ENCODE measurements at places on chromosomes 3 and 15.

DNA sequence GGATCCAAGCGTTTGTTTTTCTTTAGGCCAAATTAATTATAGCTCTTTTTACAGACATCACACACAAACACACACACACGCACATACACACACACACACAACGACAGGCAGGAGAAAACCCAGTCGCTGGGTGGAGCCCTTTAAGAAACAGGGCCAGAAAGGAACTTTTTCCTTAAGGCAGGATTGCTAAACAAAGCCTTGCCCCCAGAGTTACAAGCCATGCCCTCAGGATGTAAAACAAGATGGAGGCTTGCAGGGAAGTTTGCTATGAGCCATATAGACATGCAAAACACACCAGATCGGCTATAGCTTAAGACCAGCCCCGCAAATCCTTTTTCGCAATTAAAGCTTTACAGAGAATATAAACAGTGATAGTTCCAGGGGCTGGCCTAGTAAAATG lies 16.3 kb upstream of the IQCF2 start:
- no peak for DNase-seq

GRCh38 chr15:88538972-88539371 lies 7.5 kb downstream of the DET1 start:
- DNase-seq = no peak

GRCh38 chr3:128486681-128487537 lies 6.1 kb downstream of the GATA2 start:
- DNase-seq = peak; percentile 51

- DNase-seq = no peak
Observed at GRCh38 chr15:39752246-39752645, 30.4 kb downstream of the FSIP1 start.

DNA sequence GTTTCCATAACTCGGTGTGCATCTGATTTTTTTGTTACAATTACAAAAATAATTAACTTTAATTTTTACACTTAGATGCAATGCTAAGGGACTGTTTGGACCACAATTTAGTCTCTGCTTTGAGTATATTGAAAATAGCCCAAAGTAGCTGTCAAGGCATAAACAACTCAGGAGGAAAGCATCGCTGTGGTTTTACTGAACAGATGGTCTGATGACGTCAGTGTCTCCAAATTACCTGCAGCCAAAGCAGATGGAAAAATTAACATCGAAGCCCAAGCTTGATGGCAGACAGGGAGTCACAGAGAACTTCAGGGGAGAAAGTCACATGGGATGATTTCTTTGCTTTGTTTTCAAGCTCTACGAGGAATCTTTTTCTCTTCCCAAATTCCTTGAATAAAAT lies 83.1 kb upstream of the PLCL2 start:
- DNase-seq = no peak

DNA sequence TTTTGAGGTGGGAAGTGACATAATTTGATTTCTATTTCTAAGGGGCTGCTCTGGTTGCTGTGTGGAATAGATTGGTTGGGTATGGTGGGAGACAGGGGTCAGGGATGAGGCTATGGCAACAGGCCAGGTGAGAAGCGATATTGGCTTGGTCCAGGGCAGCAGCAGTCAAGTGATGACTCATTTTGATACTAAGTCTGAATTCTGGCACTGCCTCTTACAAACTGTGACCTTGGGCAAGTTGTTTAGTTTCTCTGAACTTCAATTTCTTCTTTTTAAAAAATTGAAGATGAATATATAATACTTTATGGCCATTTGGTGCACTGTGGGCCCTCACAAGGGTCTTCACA lies 40.4 kb upstream of the CLSTN2 start:
- DNase-seq = peak; percentile 63

- DNase-seq = no peak
Observed at GRCh38 chr3:61429106-61429505, 132.3 kb upstream of the PTPRG start.

GRCh38 chr3:24514119-24514518 lies 19.5 kb upstream of the THRB start:
- no peak for DNase-seq

DNA sequence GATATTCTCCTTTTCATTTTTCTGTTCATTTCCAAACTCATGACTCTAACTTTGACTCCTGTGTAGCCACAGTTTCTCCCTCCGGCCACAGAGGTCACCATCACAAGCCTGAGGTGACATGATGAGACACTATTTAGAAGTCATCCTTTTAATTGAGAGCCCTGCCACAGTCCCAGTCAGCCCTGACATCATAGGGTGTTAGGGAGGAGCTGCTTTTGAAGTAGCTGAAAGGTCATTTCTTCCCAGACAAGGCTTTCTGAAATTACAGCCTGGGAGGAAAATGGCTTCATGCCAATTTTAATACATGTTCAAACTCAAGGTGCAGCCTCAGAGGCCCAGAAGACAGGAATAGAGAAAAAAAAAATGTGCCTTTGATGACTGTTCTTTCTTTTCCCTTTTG lies 532.8 kb upstream of the TGFBR2 start:
- no peak for DNase-seq

DNA sequence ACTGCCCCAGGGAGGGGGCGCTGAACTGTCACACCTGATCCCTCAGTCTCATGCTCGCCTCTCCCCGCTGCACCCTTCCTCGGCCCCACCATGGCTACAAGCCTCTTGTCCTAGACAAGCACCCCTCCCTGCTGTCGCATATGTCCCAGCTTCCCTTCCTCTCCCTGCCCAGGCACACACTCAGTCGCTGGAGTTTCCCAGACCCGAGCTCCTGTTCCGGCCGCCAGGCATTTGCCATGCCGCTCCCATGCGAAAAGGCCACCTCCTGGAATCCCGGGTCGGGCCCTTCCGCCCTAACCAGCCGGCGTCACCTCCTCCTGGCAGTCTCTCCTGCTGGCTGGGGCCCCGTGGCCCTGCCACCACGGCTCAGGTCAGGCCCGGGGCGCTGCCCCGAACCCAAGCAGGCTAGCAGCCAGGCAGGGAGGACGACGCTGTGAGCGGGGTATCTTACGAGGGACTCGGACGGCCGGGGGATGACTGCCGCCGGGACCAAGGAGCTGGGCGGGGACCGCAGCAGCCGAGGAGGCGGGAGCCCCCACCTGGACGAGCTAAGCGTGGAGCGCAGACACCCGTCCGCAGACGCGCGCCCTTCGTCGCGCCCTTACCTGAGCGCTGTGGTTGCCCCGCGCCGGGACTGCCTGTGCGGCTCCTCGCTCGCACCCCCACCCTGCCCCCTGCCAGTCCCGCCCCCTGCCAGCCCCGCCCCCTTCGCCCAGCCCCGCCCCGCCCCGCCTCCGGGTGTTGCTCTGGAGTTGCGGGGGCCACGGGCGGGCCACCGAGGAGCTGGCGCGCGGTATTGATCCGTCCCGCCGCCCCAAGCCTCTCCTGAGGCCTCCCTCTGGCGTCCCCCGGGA lies at the start of gene ALS2CL:
Gene ALS2CL, minus strand, starts transcription at position 642 of the 854 bp plus-strand sequence. CDS start 4,239 bp downstream, outside the sequence.
- DNase-seq = peak; percentile 81

DNA sequence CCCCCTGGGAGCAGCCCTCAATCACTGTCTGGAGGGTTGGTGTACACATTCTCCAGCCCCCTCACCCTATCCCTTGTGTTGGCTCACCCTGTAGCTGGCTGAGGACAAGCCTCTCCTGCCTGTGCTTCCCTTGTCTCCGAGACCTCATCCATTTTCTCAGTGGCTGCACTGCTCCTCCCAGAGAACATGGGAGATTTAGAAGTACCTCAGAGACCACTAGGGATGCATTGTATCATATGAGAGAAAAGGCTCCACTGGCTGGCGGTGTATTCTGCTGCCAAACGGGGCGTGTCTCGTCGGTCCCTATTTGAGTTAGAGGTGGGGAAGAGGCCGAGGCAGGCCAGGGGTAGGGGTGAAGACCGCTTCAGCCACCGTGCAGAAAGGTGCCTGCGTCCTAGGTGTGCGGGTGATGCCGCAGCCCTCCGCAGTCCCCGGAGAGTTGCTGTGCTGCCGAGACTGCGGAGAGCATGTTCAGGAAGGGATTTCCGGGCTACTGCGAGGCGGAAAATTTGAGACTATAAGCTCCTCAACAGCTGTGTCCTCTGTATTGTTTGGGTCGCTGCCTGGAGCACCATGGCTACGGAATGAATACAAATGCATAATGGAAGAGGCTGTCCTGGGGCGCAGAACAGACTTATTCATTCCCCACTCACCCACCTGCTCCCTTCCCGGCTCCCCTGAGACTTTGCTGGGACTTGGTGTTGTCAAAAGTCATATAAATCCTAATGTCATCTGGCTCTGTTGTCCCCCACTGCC lies 43.8 kb downstream of the SPSB4 start:
- peak; percentile 87 for DNase-seq

Data from Right ventricle myocardium superior (tissue), 1 donor.